ENCODE measurements at places on chromosomes 1 and 21.
A peak's percentile ranks its signal among the peaks of the same experiment; 100 is the strongest.

DNA sequence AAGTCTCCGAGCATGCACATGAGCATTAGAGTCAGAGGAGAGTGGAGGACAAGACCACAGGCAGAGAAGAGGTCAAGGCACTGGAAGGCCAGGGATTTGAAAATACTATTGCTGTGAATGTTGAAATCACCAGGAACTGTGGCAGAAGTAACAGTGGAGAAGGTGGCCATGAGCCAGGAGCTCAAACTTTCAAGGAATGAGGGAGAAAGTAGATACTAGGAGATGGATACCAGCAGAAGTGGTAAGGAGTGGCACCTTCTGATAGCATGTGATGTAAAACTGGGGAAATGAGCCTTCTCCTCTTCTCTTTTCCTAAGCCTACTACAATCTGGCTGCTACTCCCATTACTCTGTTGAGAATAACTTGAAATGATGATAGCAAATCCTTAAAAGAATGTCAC, 1.8 kb upstream of the CR1 start:
- no peak for ATAC-seq

DNA sequence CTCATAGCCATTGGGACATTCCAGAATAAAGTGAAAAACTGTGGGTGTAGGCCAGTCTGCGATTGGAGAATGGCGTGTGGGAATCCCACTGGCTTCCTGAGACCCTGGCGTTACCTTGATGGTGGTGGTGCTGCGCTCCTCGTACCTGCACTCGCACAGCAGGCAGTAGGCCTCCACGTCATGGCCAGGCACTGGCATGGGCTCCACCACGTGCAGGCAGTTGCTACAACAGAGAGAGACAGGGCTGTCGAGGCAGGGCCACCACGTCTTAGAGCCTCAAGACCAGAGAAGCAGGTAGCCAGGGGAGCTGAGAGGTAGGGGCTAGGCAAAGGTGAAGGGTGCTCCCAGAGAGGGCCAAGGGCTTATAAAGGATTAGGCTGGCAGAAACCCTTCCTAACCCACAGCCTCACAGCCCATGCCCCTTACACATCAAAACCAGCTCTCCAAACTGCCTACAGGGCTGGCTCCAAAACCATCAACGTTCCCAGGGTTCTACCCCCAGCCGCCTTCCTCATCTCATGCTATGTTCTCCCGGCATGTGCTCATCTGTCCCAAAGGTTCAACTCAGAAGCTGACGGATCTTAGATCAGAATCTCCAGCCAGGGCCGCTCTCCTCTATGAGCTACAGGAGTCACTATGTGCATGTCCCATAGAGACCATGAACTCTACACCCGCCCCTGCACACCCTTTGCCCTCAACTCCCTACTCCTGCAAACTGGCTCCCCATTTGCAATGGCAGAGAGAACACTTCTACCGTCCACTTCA, 7.5 kb downstream of the TMEM9 start:
- no peak for ATAC-seq

GRCh38 chr1:216464489-216464888, 41.2 kb upstream of the USH2A start:
- peak; percentile 89 for ATAC-seq

GRCh38 chr1:167676205-167676915, 45.4 kb upstream of the MPZL1 start:
- no peak for ATAC-seq

DNA sequence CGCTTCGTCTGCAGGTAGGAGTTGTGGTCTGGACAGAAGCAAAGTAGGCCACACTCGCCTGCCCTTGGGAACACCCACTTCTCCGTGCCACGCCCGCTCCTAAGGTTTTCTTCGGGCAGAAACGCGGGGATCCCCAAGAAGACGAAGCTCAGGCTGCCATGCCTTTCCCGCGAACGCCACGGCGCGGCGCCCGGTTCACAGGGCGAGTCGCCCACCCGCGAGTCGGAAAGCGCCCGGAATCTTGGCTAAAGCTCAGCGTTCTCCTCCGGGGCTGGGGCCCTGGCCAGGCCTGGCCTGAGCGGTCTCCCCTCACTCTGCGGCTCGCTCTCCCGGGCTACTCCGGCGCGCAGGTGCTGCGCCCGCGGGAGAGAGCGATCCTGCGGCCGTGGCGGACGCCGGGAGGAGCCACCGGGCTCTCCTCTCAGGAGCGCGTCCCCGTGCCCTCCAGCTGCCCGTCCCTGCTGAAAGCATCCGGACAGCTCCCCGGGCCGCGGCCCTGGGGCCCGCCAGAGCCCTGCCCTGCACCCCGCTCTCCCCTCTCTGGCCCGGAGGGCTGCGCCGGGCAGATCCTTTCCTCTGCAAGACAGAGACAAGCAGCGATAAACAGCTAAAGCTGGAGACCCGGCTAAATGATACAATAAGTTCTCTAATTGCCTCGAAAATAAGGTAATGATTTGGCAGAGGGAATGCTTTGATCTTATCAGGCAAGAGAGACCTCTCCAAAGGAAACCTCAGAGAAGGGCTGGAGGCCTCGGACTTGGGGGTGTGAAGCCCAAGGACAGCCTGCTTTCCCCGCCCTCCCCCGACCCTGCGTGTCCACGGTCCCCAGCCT, 6.7 kb upstream of the WNT2B start:
- peak; percentile 93 for ATAC-seq

DNA sequence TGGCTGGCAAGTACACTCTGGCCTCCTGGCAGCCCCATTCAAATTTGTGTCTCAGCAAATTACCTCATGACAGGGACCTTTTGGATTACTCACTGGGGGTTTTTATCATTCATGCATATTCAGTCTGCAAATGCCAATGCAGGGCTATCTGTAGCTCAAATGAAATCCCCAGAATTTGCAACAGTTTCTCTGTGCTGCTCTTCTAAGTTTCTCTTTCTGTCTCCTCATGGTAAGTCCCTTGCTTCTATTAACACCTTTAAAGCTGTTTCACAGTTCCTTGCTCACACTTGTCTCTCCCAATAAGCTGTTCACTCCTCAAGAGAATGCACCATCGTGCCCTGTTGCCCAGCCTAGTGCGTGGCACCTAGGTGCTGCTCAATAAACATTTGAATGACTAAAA, 3.3 kb upstream of the FAM78B start:
- ATAC-seq = no peak

DNA sequence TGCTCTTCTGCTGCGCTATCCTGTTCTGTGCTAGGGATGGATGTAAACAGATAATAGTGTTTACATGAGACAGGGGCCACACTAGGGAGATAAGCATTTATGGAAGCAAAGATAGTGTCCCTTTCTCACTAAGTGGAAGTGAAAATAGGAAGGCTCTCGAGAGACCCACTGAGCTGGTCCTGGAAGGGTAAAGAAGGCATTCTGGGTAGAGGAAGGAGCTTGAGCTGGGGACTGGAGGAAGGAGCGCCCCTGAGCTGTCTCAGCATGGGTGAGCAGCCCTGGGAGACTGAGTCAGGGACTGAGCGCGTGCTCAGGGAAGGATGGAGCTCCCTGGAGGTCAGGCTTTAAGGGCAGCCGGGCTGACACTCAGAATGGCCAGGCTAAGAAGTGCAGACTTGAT, 93.3 kb downstream of the IGSF21 start:
- ATAC-seq = no peak

Measured in SK-N-SH treated with all-trans-retinoic acid at 6 μM for 48 hours (cell line).